Natural killer cell treated with Interleukin-12 subunit alpha and Interleukin-12 subunit beta and Interleukin-15 and Interleukin-18, amount 100 ng/mL, for 72 hours (primary cell): ENCODE measurements at places on chromosomes 5 and 9. TPM values are rescaled to one million over a fixed set of nuclear protein-coding genes. Genes with fewer than 3 reads are reported as not detected.

ZNF354C gene
- 7.3 TPM for total RNA-seq

DNA sequence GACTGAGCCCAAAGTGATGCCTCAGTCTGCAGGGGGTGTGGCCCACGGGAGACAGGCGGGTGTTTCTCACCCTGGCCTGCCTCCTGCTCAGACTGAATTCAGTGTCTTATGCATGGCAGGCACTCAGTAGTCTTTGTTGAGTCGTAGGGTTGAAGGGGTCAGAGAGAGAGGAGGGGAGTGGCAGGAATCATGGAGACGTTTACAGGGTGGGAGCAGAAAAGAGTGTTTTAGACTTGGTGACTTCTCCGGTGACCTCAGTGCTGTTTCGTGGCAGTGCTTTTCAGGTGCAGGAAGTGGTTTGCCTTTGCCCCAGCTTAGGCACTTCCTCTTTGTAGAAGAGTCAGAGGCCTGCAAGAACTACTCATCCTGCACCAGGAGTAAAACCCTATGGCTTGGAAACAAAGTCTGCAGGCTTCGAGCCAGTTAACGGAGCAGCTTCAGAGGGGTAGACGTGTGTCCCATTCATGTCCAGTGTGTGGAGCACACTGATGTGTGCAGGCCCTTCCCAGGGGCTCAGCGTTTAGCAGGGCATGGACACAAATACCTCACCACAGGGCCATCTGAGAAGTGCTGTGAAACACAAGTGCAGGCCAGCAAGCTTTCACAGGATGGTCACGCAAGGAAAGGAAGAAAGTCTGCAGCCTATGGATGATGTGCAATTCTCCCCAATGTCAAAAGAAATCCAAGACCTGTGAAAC is 24.5 kb upstream of the SEMA4D start:
- peak overlapping the region; percentile 97 for H3K27ac ChIP-seq
- peak; percentile 86 for DNase-seq
- H3K4me1 ChIP-seq, result peaks cover 86% of the 10 kb centered on the region
- H3K4me3 ChIP-seq, result peak overlapping the region; percentile 76
- H3K36me3 ChIP-seq, result peaks cover 6% of the 10 kb centered on the region
- no peaks in the 10 kb centered on the region for H3K27me3 ChIP-seq

TMEM174 gene
- total RNA-seq, result not detected

- H3K36me3 ChIP-seq, result no peaks in the 10 kb centered on the region
- no peak overlapping the region for H3K4me3 ChIP-seq
- no peak for DNase-seq
- H3K27me3 ChIP-seq, result peaks cover 11% of the 10 kb centered on the region
- H3K4me1 ChIP-seq, result no peaks in the 10 kb centered on the region
- H3K27ac ChIP-seq, result no peak overlapping the region
Observed at GRCh38 chr5:128535251-128535650, 2.8 kb downstream of the FBN2 start.

DNA sequence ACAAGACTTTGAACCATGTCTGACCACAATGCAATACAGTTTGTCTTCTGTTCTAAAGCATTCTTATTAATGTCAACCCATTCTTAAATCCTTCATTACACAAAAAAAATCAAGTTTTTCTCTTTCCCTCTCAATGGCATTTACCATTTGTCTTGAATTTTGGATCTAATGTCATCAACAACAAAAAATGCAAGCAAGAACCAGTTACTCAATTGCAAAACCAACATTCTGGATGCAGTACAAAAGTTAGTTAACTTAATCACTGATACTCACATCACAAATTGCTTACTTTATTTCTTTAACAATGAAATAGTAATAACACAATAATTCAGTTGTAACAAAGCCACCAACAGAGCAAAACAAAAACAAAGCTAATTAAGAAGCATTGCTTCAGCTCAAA is 6.0 kb downstream of the C9orf40 start:
- no peaks in the 10 kb centered on the region for H3K27me3 ChIP-seq
- H3K4me1 ChIP-seq, result peaks cover 34% of the 10 kb centered on the region
- peaks cover 12% of the 10 kb centered on the region for H3K36me3 ChIP-seq
- no peak overlapping the region for H3K27ac ChIP-seq

DNA sequence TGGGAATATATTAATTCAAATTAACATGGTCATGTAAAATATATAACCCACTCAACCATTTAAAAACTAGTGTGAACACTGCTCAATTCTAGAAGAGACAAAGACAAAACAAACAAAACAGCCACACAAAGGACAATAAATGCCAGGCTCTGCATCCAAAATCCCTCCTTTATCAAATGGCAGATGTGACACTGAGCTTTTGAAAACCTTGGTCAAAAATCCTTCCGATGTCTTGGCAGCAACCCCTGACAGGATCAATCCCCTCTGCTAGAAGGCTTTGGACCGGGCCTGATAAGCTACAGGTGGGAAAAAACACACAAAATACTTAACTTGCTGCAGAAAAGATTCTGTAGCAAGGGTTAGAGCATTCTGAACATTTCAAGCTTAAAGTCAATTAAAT is 61.5 kb downstream of the ZFR start:
- no peak for DNase-seq
- H3K27me3 ChIP-seq, result no peaks in the 10 kb centered on the region
- peaks cover 17% of the 10 kb centered on the region for H3K36me3 ChIP-seq
- peaks cover 2% of the 10 kb centered on the region for H3K4me1 ChIP-seq

GRCh38 chr5:132265336-132266030 is 8.0 kb downstream of the PDLIM4 start:
- H3K27me3 ChIP-seq, result no peaks in the 10 kb centered on the region
- no peak overlapping the region for H3K27ac ChIP-seq
- no peaks in the 10 kb centered on the region for H3K36me3 ChIP-seq
- DNase-seq, result no peak

F2RL2 gene
- not detected for total RNA-seq

GABRG2 gene
- total RNA-seq, result not detected

- no peak overlapping the region for H3K4me3 ChIP-seq
- H3K27me3 ChIP-seq, result no peaks in the 10 kb centered on the region
- no peak for DNase-seq
Observed at GRCh38 chr5:169970339-169970738, 10.0 kb downstream of the INSYN2B start.

- no peak for DNase-seq
- H3K36me3 ChIP-seq, result peaks cover 40% of the 10 kb centered on the region
- H3K27me3 ChIP-seq, result no peaks in the 10 kb centered on the region
- peaks cover 20% of the 10 kb centered on the region for H3K4me1 ChIP-seq
- no peak overlapping the region for H3K27ac ChIP-seq
- no peak overlapping the region for H3K4me3 ChIP-seq
Observed at GRCh38 chr5:151132963-151133362, 24.6 kb downstream of the ANXA6 start.

DNA sequence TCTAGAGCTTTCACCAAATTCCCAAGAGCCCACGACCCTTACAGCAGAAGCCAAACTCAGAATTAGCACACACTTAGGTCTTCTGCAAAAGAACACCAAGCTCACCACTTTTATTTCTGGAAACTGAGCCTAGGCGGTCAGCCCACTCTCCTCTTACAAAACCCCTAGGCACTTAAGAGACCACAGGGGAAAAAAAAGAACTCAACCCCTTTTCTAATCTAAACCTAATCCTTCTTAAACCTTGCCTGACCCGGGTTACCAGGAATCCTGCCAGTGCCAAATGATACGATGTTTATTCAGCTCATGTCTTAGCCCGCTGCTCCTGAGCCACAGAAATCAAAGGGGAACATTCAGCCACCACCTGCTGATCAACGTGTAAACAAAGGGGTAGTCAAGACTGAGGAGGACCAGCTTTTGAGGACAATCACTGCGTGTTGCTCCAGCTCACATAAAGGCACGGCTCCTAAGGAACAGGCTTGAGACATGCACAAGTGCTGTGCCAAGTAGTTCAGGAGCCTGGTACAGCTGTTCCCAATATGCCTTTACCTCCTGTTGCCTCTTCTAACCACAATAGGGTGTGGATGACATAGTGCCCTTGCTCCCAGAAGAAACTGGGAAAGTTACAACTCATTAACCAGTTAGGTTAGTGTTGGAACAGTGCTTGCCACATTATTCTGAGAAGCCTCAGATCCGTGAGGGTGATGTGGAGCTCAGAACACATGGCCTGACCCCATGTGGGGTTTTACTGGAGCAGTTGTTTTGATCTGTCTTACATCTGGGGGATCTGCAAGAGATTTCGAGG is 49.3 kb downstream of the ZFAND5 start:
- no peak overlapping the region for H3K27ac ChIP-seq
- DNase-seq, result no peak
- no peaks in the 10 kb centered on the region for H3K36me3 ChIP-seq
- H3K4me1 ChIP-seq, result peaks cover 8% of the 10 kb centered on the region

DNA sequence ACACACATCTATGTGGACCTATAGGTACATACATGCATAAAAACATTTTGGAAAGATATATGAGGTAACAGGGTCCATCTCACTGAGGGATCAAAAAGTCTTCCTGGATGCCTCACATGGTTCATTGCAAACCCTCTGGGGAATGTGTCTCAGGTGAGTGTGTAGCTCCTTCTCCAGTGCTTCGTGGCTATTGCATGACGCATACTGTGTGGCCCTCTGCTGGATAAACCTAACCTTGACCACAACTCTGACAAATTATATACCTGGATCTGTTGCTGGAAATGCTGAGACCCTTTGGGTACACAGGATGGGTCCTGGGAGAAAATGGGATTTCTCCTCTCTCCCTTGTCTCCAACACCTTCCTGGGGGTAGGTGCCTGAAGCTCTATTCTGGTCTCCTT is 91.9 kb downstream of the JAKMIP2 start:
- peaks cover 6% of the 10 kb centered on the region for H3K36me3 ChIP-seq
- H3K27me3 ChIP-seq, result no peaks in the 10 kb centered on the region
- H3K4me3 ChIP-seq, result no peak overlapping the region
- peaks cover 16% of the 10 kb centered on the region for H3K4me1 ChIP-seq
- no peak overlapping the region for H3K27ac ChIP-seq

GRCh38 chr5:148416921-148417320 is 33.2 kb downstream of the FBXO38 start:
- H3K4me1 ChIP-seq, result no peaks in the 10 kb centered on the region
- H3K36me3 ChIP-seq, result peaks cover 50% of the 10 kb centered on the region
- H3K27me3 ChIP-seq, result no peaks in the 10 kb centered on the region
- no peak overlapping the region for H3K27ac ChIP-seq
- no peak overlapping the region for H3K4me3 ChIP-seq

GRCh38 chr5:1295650-1296037 is 776 bp upstream of the TERT start:
- no peak for DNase-seq
- H3K27me3 ChIP-seq, result peaks cover 14% of the 10 kb centered on the region
- no peak overlapping the region for H3K27ac ChIP-seq
- H3K4me1 ChIP-seq, result no peaks in the 10 kb centered on the region
- H3K4me3 ChIP-seq, result no peak overlapping the region
- H3K36me3 ChIP-seq, result no peaks in the 10 kb centered on the region

- H3K27ac ChIP-seq, result no peak overlapping the region
- H3K4me1 ChIP-seq, result no peaks in the 10 kb centered on the region
- no peak for DNase-seq
- H3K27me3 ChIP-seq, result peaks cover 22% of the 10 kb centered on the region
Observed at GRCh38 chr9:88818495-88819201, 172.6 kb upstream of the S1PR3 start.

DNA sequence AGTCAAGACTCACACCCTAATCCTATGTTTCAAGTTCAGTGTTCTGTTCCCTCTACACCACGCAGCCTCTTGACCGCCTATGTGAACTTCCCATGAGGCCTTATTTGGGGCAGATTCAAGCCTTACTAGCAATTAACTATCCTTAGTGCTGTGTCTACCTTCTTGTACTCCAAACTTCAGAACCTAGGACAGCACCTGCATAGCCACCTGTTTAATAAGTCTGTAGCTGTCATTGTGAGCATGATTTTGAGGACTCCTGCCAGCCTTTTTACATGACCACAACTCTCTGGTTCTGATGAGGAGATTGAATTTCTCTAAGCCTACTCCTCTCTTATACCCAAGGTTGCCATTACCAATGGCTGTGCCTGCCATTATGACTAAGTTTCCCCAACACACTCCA is 50.8 kb upstream of the PCSK1 start:
- no peaks in the 10 kb centered on the region for H3K36me3 ChIP-seq
- H3K27me3 ChIP-seq, result peaks cover 6% of the 10 kb centered on the region
- DNase-seq, result no peak
- no peak overlapping the region for H3K4me3 ChIP-seq
- no peak overlapping the region for H3K27ac ChIP-seq
- no peaks in the 10 kb centered on the region for H3K4me1 ChIP-seq

- H3K4me1 ChIP-seq, result no peaks in the 10 kb centered on the region
- no peaks in the 10 kb centered on the region for H3K27me3 ChIP-seq
- DNase-seq, result no peak
- H3K4me3 ChIP-seq, result no peak overlapping the region
Observed at GRCh38 chr5:13350767-13351166, 593.7 kb downstream of the DNAH5 start.

HSD17B3 gene
- total RNA-seq, result not detected

DNA sequence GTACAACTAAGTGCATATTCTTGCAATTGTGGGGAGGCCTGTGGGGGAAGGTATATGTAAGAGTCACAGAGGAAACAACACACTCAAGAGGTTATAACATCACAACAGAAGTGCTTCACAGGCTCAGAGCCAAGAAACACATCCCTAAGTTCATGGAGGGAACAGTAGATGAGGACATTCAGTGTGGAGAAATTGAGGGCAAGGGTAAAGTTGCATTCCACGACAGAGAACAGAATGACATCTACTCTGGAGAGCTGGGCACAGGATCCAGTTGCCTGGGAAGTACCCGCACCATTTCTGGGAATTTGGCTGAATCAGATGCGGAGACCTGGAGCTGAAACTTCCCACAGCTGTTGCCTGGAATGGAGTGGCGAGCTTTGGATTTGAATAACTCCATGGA is 197.2 kb downstream of the NXNL2 start:
- H3K27me3 ChIP-seq, result peaks cover 49% of the 10 kb centered on the region
- H3K4me1 ChIP-seq, result no peaks in the 10 kb centered on the region
- no peak for DNase-seq
- H3K27ac ChIP-seq, result no peak overlapping the region
- H3K36me3 ChIP-seq, result no peaks in the 10 kb centered on the region
- H3K4me3 ChIP-seq, result no peak overlapping the region

MTREX gene
- total RNA-seq, result 72.9 TPM

FIBCD1 gene
- not detected for total RNA-seq

DNA sequence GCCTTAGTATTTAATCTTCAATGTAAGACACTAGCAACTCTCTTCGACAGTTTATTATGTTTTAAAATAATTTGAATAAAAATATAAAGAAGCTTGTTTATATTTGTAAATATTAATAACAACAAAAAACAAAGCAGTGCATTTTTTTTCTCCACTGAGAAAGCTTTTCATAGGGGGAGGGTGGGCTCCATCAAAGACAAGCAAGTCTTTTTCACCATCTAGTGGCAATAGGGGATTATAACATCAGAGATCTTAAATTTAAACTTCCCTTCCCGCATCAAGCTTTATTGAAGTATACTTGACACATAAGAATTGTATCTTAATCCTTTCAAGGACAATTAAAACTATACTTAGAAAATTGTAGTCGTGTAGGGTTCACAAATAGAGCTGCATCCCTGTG is 9.3 kb upstream of the OR13F1 start:
- H3K27me3 ChIP-seq, result no peaks in the 10 kb centered on the region
- no peaks in the 10 kb centered on the region for H3K4me1 ChIP-seq
- no peak overlapping the region for H3K27ac ChIP-seq
- no peaks in the 10 kb centered on the region for H3K36me3 ChIP-seq
- H3K4me3 ChIP-seq, result no peak overlapping the region

- H3K27ac ChIP-seq, result no peak overlapping the region
- peaks cover 7% of the 10 kb centered on the region for H3K36me3 ChIP-seq
- DNase-seq, result no peak
- H3K4me1 ChIP-seq, result no peaks in the 10 kb centered on the region
- H3K27me3 ChIP-seq, result no peaks in the 10 kb centered on the region
Observed at GRCh38 chr5:3077684-3078083, 326.2 kb upstream of the IRX2 start.
